ENCODE measurements at places on chromosomes 12 and 14.

DNA sequence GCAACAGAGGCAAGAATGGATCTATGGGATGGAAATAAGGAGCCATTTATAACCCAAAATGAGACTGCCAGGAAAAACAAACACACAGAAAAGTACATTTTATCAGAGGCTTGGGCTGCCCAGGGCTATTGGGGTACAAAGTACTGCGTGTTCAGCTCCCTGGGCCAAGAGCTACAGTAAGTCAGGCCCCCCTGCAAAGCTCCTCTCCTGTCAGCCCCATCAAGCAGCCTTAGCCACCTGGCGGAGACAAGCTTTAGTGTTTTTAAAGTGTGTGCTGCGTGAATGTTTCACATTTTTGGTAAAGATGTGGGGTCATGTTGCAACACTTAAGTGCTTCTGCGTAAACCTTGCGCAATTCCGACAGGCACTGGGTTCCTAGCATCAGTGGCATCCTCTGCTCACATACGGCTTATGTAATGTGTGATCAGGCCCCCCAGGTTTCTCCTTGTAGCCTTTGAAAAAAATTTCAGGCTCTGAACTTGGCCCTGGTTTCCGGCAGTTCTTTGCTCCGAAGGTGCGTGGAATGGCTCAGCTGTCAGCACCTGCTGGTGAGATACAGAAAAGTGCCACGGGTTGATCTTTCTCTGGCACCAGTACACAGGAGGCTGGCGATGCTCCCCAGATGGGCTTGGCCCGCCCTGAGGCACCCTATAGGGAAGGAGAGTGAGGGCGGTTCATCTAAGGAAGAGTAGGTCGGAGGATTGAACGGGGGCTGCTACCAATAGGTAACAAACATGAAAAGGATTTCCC, 198.7 kb upstream of the EEA1 start:
- peaks cover 3% of the 10 kb centered on the region for H3K27me3 ChIP-seq
- no peak overlapping the region for H3K27ac ChIP-seq
- no peak for DNase-seq
- peaks cover 18% of the 10 kb centered on the region for H3K4me1 ChIP-seq

DNA sequence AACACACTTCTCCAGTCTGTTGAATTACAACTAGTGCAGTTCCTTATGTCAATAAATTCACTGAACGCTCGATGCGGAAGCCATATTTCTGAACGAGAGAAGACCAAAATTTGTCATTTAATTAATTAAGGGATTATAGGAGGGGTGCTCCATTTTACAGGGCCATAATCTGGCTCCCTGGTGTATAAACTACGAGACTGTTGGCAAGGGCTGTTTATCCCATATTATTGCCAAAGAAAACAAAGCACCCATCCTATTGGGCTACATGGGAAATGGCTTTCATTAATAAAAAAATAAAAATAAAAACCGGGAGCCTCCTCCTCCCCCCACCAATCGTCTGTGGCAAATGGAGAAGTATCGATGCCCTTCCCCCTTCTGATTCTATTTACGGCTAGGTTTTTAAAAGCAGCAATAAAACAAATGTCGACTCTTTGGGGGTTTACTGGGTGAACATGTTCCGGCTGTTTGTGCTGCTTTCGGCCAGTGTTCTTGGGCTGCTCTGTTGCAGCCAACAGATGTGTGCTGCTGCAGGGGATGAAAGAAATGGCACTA, 24.8 kb downstream of the ATF7 start:
- H3K27me3 ChIP-seq = peaks cover 3% of the 10 kb centered on the region
- DNase-seq = no peak
- peak overlapping the region; percentile 100 for H3K27ac ChIP-seq
- H3K36me3 ChIP-seq = peaks cover 7% of the 10 kb centered on the region

DNA sequence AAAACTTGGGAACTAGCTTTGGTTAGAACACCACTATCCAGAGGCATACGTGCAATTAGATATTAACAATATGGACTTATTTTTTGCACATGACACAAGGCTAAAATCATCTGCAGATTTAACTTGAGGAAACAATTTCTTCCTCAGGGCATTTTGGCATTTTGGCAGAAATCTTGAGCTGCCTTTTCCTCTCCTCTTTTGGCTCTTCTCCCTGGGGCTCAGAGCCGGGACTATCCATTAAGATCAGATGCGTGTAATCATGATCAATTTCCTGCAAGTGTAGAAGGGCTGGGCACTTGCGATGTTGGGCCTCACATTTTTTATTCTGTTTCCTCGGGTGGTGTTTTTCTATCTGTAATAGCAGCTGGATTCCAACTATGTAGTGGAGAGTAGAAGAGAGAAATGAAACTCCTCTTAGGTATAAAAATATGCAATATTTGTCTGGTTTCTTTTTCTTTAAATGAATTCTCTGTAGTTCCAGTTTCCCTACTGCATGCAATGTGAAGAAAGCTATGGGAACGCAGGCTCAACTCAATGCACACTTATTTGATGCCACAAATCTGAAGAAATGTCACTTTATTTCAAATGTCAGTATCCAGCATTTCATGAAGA, 1010.8 kb downstream of the FLRT2 start:
- no peaks in the 10 kb centered on the region for H3K27me3 ChIP-seq
- H3K4me1 ChIP-seq = no peaks in the 10 kb centered on the region
- no peaks in the 10 kb centered on the region for H3K36me3 ChIP-seq
- no peak overlapping the region for H3K4me3 ChIP-seq
- DNase-seq = no peak
- no peak overlapping the region for H3K27ac ChIP-seq

DNA sequence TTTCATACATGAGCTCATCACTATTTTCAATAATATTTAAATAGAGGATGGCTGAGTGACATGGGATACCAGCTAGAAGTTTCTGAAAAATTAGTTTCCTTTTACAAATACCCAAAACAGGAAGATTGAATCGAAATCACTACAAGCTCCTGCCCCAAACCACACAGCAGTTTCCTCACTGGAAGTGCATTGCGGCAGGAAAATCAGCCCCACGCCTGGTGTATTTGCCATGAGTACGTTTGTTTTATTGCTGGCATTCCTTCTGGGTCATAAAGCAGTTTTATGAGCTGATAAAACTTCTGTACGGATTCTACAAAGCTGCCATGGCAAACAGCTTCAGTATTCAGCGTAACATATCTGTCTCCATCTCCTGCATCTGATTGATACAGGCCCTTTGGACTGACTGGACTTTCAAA, 23.7 kb downstream of the CDC42BPB start:
- H3K4me3 ChIP-seq = no peak overlapping the region
- peak overlapping the region; percentile 77 for H3K27ac ChIP-seq
- no peaks in the 10 kb centered on the region for H3K36me3 ChIP-seq
- peaks cover 2% of the 10 kb centered on the region for H3K27me3 ChIP-seq
- H3K4me1 ChIP-seq = peaks cover 23% of the 10 kb centered on the region

DNA sequence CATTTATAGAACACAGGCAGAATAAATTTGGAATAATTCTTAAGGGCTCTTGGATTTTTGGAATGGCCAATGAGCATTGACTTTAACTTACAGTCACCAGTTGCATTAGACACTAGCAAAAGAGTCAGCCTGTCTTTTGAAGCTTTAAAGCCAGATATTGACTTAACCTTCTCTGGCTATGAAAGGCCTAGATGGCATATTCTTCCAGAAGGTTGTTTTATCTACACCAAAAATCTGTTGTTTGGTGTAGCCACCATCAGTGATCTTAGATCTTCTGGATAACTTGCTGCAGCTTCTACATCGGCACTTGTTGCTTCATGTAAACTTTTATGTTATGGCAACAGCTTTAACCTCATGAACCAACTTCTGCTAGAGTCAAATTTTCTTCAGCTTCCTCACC, 10.4 kb downstream of the PCNX1 start:
- H3K27me3 ChIP-seq = no peaks in the 10 kb centered on the region
- peaks cover 19% of the 10 kb centered on the region for H3K4me1 ChIP-seq

DNA sequence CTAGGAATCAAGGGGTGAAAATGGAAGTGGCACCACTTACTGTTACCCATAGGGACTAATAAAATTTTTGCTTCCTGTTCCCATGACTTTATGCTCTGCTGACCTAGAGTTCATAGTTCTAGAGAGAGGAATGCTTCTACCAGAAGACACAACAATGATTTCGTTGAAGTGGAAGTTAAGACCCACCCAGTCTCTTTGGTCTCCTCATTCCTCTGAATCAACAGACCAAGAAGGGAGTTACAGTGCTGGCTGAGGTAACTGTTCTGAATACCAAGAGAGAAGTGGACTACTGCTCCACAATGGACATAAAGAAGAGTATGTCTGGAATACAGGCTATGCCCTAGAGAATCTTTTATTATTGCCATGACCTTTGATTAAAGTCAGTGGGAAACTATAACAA, 23.5 kb upstream of the DYRK2 start:
- no peak overlapping the region for H3K27ac ChIP-seq
- no peak overlapping the region for H3K4me3 ChIP-seq
- no peaks in the 10 kb centered on the region for H3K36me3 ChIP-seq
- peaks cover 5% of the 10 kb centered on the region for H3K4me1 ChIP-seq

DNA sequence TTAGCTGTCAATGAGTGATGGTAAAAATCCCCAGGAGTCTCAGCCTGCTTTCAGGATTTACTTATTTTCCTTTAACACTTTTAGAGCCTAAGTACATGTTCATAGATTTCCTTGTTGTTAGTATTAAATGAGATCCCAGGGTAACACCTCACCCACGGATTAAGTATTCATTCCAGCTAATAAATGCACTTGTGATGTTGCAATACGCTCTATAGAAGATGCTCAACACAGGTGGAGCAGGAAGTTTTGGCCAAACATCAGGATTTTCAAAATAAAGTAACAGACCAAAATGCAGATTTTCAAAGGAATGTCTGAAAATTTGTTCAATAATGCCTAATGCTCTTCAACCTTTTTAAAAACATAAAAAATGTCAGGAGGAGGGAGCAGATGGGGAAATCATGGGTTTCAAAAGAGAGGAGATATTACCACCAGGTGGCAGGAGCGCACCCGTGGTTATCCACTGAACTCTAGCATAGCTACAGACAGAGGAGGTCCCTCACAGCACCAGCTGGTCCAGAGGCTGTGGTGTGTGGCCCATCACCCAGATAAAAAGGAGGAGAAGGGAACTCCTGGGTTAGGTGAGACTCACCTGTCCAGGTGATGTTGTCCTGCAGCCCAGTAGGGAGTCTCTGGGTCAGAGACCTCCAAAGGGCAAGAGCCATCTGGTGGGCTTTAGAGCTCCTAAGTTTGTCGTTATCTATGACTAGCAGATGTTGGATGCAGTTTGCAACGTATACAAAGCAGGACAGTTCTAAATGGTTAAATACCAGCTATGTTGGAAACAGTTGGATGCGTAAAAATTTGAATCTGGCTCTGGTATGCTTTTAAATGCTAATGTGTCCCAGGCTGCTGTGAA, 1158.4 kb upstream of the TMEM132C start:
- H3K4me1 ChIP-seq = no peaks in the 10 kb centered on the region
- no peaks in the 10 kb centered on the region for H3K27me3 ChIP-seq
- H3K4me3 ChIP-seq = no peak overlapping the region
- DNase-seq = no peak

DNA sequence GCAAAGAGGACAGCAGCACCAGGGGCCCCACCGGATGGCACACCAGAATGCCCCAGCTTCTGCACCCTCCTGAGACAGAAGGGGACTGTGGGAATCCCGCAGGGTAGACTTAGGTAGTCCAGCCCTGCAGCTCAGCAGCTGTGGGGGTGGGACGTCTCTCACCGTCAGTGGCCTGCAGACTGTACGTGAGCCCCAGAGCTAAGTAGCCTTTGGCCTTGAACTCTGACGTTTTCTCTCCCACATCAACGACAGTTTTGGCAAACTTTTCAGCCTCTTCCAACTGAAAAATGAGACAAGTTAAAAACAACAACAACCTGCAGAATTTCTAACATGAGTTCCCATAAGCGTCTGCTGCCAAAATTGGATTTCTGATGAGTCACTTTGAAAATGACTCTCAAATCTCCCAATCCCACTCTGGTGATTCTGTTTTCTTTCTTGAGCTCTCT, 161.4 kb downstream of the TTC7B start:
- no peak for DNase-seq
- H3K27ac ChIP-seq = no peak overlapping the region
- H3K4me1 ChIP-seq = peaks cover 3% of the 10 kb centered on the region
- H3K36me3 ChIP-seq = peaks cover 33% of the 10 kb centered on the region

- DNase-seq = no peak
- H3K36me3 ChIP-seq = no peaks in the 10 kb centered on the region
- H3K4me1 ChIP-seq = peaks cover 11% of the 10 kb centered on the region
- H3K4me3 ChIP-seq = no peak overlapping the region
- no peak overlapping the region for H3K27ac ChIP-seq
- no peaks in the 10 kb centered on the region for H3K27me3 ChIP-seq
Observed at GRCh38 chr12:24911271-24911791, 37.6 kb downstream of the BCAT1 start.

DNA sequence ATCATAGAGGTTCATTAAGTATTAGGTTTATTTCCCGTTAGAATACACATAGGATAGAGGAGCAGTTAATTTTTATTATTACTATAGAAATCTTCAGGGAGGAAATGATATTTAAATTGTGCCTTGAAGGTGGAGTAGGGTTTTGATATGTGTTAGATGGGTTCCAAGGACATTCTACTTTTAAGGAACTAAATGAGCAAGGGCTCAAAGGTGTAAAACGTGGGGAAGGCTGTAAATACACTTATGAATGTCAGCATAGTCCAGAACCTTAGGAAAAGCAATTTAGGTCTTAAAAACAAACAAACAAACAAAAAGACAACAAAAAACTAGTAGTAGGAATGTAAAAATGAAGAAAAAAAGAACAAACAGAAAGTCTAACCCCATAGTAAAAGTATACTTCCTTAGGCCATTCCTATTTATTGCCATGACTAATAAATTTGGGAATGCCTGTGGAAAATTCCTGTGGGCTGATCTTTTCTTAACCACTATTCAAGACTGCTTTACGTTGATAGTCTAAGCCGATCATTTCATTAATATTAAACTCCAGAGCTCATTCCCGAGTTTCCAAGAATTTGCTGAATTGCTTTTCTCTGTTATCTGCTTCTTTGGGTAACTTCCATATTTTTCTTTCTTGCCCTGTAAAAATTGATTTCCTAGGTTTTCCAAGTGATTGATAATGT, 180.3 kb downstream of the RAD51B start:
- peaks cover 13% of the 10 kb centered on the region for H3K4me1 ChIP-seq
- H3K36me3 ChIP-seq = no peaks in the 10 kb centered on the region
- DNase-seq = no peak
- no peak overlapping the region for H3K27ac ChIP-seq

DNA sequence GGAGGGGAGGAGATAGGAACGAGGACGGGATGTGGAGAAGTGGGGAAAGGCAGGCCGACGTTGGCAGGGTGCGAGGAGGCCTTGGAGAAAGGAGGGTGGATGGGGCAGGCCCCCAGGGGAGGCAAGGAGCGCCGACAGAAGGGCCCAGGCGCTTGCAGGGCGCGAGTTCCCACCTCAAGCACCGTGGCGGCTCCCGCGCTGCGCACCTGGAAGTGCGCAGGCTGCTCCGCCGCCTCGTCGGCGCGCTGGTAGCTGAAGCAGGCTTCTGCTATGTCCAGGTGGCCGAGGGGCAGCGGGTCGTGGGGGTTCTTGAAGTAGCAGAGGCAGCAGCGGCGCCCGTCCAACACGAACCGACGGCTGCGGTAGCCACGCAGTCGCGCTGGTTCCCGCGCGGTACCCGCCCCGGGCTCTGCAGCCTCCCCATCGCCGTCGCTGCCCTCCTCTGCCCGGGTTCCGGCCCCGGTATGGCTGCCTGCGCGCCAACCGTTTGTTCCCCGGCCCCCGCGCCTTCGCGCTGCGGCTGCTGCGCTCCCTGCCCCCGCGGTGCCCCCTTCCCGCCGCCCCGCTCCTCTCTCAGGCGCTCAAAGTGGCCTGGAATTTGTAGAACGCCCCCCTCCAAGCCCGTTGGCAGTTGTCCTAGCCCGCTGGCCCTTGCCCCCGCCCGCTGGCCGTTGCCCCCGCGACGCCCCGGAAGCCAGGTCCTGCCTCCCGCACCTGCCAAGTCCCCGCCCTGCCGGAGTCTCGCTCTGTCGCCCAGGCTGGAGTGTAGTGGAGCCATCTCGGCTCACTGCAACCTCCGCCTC, 1.1 kb upstream of the ACTR6 start:
- H3K4me3 ChIP-seq = peak overlapping the region; percentile 97
- peak; percentile 40 for DNase-seq
- H3K27ac ChIP-seq = no peak overlapping the region
- H3K27me3 ChIP-seq = peaks cover 11% of the 10 kb centered on the region
- H3K4me1 ChIP-seq = peaks cover 13% of the 10 kb centered on the region
